ENCODE measurements at places on chromosomes 2 and 18.

- DNase-seq, result no peak
These were observed 71.4 kb downstream of the WDR7 start for GRCh38 chr18:56722518-56722917.

DNA sequence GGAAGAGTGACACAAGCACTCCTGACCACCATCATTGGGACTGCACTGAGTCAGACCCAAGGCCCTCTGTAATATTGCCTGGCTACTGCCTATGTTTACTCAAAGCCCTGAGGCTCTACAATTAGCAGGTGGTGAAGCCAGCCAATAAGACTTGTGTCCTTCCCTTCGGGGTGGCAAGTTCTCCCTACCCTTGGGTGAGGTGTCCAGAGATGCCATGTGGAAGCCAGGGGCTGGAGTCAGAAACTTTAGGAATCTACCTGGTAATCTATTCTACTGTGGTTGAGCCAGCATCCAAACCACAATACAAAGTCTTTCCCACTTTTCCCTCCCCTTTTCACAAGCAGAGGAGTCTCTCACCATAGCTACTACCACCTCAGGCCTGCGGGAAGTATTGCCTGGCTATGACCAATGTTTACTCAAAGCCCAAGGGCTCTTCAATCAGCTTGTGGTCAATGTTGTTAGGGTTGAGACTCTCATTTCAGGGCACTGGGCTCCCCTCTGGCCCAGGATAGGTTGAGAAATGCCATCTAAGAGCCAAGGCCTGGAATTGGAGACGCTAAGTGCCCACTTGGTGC, 17.6 kb downstream of the DHRS9 start:
- no peak for DNase-seq

GRCh38 chr18:3283253-3283863, 21.4 kb downstream of the MYL12B start:
- peak; percentile 14 for DNase-seq

GRCh38 chr2:159832858-159833257, 34.9 kb upstream of the CD302 start:
- no peak for DNase-seq

- DNase-seq, result no peak
These were observed 149.6 kb downstream of the LAMA3 start for GRCh38 chr18:23838801-23839366.

- DNase-seq, result peak; percentile 18
These were observed 60.9 kb downstream of the AAK1 start for GRCh38 chr2:69582582-69583176.

DNA sequence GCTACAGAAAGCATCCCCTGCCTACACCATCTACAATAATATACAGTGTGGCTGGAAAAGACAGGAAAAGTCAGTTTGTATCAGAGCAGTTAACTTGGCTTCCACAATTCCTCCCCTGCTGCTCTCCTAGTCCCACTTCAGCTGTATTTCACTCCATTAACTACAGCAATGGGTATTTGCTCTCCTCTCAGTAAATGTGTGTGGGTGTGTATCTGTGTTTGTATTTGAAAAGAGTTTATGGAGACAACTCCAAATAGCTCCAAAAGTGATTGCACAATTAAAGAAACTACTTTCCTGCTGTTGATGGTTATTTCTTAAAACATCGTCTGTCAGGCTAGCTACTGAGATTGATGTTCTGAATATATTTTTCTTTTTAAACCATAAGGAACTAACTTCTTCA, 333.7 kb upstream of the FIGN start:
- no peak for DNase-seq

DNA sequence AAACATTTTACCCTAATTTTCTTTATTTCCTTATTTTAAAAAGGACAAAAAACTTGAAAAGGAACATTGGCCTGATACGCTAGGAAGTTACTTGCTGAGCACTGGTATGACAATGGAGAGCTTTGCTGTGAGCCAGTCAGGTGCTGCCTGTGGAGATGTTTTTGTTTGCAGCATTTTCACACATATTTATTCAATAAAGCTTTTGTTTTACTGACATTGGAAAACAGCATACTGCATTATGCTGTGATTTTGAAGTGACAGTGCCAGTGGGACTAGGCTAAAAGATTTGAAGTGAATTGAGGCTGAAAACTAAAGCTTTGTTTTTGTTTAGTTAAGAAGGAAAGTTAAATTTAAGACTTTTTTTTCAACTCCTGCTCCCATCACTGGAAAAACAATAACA, 470.7 kb upstream of the ZEB2 start:
- DNase-seq, result no peak

DNA sequence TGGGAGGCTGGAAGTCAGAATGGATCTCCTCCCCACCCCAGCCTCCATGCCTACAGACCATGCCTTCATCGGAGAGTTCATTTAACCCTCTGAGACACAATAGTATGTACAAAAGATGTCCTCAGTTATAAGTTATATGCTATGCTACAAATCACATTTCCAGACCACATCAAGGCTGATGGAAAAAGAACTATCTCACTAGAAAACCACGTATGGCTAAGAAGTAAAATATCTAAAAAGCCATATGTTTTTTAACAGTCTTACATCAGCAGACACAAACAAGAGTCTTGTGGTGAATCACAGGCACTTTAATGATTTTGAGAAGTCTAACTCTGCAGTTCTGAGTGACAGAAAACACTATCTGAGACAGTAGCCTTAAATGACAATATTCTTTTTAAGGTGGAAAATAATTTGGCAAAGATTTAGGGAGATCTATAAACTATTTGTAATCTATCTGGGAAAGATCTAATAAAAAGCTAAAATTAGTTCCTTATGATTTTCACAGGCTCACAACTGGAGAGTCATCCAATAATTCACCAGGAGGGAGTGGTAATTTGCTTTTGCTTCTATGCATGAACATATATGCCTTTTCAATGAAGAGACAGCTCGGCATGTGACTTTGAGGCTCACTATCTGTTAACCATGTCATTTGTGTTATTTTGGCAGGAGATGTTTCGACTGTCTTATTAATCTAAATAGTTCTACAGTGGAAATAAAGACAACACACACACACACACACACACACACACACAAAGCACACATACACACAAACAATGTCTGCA, 197.5 kb downstream of the IRS1 start:
- DNase-seq, result peak; percentile 12

DNA sequence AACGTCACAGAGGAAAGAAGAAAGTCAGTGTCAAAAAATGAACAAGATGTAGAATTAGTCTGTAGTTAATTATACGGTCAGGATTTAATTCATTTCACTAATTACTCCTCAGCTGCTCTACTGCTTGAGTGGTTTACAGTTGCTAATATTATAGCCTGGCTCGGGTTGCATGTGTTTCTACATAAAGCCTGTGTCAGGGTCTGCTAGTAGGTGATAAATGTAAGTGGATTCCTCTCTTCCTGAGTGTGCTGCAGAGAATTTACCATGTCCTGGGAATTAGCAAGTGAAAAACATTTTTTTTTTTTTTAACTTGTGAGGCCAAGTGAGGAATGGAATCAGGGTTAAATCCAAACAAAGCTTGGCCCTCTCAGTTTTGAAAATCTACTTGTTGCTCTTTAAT, 622.6 kb downstream of the EPHA4 start:
- no peak for DNase-seq

DNA sequence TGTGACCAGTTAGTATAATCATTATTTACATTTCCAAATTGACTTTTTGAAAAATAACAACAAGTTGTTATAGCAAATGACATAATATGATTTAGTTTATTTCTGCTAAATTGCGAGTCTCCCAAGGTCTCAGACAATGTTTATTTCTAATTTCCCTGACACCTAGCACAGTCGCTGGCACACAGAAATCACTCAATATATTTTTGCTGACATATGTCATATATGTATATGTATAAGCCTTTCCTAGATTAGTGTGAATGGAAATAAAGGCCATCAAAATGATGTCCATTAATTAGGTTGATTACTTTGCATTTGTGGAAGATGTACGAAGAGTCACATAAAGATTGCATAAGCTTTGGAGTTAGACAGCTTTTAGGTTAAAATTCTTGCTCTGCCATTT, 136.7 kb upstream of the CDH2 start:
- DNase-seq, result no peak

GRCh38 chr2:30231996-30232800, 864 bp downstream of the LBH start:
- DNase-seq, result peak; percentile 89

GRCh38 chr2:134020608-134021007, 233.3 kb upstream of the MGAT5 start:
- DNase-seq, result no peak

DNA sequence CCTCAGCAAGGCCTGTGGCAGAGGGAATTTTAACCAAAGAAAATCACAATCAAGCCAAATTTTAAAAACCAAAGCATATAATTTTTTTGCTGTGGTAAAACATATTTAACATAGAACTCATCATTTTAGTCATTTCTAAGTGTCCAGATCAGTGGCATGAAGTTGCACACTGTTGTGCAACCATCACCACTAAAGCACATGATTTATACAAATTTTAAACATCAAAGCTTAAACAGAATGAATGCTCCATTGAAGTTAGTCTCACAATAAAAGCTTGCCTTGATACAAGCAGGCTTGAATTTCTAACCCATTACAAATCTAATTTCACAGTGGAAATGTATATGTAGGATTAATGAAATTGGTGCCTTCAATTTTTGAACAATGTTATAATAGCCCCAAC, 31.2 kb downstream of the FTCDNL1 start:
- no peak for DNase-seq

- DNase-seq, result no peak
These were observed 490.7 kb downstream of the NUP35 start for GRCh38 chr2:183614799-183615435.

GRCh38 chr2:119434664-119435063, 3.0 kb downstream of the TMEM37 start:
- DNase-seq, result no peak

- DNase-seq, result peak; percentile 94
These were observed 134.7 kb downstream of the MCFD2 start for GRCh38 chr2:46780801-46781445.

DNA sequence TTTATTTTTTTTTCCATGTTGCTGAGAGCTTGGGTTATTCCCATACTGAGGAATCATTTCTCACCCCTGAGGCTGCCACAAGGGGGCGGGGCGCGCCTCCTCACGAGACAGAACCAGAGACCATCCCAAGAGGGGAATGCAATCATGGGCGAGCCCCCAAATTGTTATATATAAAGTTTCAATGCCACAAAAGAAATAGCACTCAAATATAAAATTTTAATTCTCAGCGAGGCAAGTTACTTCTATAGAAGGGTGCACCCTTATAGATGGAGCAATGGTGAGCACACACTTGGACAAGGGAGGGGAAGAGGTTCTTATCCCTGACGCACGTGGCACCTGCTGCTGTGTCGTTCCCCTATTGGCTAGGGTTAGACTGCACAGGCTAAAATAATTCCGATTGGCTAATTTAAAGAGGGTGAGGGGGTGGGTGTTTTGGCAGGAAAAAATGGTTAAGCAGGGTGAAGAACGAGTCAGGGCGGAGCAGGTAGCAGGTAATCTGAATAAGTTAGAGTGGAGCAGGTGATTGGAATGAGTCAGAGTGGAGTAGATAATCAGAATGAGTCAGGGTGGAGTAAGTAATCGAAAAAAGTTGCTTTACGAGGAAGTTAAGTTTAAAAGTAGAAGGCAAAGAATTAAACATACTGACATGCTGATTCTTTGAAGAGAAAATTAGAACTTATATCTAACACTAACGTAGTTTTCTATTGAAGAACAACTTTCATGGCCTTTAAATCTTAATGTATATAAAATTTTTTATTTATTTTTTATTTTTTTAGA, 177.5 kb downstream of the MTCL1 start:
- DNase-seq, result no peak

GRCh38 chr2:75557474-75558133, 3.1 kb downstream of the EVA1A start:
- no peak for DNase-seq

DNA sequence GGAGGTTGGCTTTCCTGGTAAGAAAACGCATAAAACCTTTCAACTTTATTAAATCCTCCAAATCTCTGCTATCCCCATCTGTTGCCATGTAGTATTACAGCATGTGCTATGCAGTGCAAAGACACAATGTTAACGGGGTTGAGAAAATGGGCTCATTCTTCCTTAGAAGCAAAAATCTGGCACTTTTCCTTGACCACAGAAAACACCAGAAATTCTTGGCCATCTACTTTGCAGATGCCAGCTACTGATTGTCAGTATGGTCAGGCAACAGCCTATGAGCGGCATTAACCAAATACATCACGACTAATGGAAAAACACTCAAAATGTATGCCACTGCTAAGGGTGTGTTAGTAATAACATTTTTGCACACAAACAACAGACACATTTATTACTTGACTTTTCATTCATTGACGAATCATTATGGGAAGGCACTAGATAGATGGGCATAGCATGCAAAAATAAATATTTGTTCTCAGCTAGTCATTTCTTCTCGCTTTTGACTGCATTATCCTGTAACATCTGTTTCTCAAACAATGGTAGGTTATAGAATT, 65.2 kb upstream of the CRIM1 start:
- no peak for DNase-seq

DNA sequence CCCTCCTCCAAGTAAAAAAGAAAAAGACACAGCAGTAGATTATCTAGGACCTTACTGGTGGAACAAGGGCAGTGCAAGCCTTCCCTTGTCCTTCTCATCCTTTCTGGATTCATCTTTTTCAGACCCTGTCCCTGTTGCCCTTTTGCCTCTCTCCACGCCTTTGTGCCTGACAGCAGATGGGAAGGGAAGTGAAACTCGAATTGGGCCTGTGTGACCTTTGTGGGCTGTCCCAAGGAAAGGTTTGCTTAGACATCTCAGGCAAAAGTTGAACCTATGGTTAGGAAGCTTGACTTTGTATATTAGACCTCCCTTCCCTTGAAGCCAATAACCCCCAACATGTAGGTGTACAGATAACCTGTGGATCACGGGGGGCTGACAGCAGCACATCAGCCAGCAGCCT, 185.3 kb downstream of the PRKCE start:
- DNase-seq, result no peak

DNA sequence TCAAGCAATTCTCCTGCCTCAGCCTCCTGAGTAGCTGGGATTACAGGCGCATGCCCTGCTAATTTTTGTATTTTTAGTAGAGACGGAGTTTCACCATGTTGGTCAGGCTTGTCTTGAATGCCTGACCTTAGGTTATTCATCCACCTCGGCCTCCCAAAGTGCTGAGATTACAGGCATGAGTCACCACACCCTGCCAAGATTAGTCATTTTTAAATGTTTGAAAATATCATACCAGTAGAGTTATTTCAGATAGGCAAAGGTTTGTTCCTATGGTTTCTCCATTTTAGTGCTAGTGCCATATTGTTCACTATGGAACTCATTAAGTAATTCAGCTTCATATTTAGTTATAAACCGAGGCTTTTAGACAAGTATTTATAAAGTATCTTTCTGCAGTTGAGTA, 52.3 kb downstream of the HIBCH start:
- DNase-seq, result no peak

DNA sequence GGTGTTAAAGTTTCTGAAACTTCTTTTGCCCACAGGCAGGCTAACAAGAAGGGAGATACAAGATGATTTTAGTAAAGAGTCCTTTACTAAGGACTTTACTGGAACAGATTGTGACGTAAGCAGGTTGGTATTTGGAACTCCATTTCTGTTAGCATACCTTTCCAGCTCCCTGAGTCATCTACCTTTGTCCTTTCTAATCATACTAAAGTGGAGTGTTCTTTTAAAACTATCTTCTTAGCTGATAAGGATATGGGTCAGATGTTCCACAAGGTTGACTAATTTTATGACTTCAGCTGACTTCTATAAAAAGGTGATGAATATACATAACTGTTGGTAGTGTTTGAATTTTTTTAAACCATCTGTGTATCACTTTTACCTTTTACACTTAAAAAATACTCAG, 21.1 kb downstream of the UGP2 start:
- DNase-seq, result no peak

Measured in lung (tissue), 17 donors.